ENCODE measurements at places on chromosomes 1 and 21. TPM values are rescaled to one million over a fixed set of nuclear protein-coding genes. Genes with fewer than 3 reads are reported as not detected.
A peak's percentile ranks its signal among the peaks of the same experiment; 100 is the strongest.

GRCh38 chr1:157490467-157491165 lies 61.7 kb downstream of the FCRL5 start:
- peak; percentile 84 for DNase-seq

DNA sequence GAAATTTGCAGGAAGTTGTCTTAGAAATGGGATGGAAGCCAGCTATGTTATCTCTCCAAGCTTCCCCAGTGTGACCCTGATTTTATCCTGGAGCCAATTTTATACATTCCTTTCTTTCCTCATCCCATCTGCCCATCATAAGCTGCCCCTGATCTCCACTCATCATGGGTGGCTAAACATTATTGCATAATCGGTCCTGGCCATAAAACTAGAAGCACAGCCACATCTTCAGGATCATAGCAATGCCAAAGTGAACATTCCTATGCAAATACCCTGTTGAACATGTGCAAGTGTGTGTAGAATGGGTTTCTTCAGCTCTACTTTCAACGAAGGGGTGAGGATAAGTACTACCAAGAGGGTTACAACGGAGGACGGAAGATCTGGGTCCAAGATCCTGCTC lies 50.6 kb upstream of the COG2 start:
- DNase-seq = no peak

DNA sequence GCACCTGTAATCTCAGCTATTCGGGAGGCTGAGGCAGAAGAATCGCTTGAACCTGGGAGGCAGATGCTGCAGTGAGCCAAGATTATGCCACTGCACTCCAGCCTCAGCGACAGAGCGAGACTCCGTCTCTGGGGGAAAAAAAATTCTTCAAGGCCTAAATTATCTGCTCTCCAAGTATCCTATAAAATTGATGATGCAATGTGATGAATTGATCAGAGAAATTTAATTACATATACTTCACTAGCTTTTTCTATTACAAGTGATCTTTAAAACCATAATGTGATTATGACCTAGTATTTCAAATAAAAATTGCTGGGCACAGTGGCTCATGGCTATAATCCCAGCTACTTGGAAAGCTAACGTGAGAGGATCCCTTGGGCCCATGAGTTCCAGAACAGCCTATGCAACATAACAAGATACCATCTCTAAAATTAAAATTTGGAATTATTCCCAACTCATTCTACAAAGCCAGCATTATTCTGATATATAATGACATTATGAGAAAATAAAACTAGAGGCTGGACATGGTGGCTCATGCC lies 43.7 kb downstream of the ARID4B start:
- DNase-seq = no peak

CD101 gene
- polyA plus RNA-seq = 0.22 TPM

DNA sequence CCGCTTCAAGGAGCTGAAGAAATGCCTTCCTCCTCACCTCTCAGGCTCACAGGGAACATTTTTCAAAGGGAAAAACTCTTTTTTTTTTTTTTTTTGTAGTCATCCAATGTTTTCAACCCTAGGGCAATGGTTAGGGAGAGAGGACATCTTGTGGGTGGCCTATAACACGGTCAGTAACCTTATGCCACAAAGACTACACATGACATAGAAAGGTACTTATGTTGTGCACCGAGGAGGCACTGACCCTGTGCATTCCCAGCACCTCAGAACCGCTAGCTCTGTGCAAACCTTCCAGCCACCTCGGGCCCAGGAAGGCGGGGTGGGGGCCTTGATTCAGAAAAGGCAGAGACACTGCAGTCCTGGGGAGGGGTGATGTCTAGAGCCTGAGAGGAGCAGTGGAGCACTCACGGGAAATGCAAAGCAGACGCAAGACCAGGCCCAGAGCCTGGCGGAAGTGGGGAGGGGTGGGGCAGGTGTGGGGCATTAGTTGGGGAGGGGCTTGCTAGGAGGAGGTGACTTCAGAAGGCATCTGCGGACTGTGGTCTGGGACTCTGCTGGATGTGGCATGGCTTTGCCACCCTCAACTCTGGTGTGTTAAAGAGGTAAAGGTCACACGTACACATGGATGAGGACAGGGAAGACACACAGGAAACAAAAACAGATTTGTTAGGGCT lies 68.6 kb downstream of the MDM4 start:
- DNase-seq = no peak

- no peak for DNase-seq
Measured at GRCh38 chr1:182527680-182528079, 61.4 kb downstream of the RNASEL start.

- no peak for DNase-seq
Measured at GRCh38 chr1:65195495-65196417, 47.8 kb downstream of the AK4 start.

GRCh38 chr1:51534447-51534846 lies 15.4 kb upstream of the EPS15 start:
- DNase-seq = no peak

PLD5 gene
- 0.24 TPM for polyA plus RNA-seq
